ENCODE measurements at places on chromosomes 1 and 21.

DNA sequence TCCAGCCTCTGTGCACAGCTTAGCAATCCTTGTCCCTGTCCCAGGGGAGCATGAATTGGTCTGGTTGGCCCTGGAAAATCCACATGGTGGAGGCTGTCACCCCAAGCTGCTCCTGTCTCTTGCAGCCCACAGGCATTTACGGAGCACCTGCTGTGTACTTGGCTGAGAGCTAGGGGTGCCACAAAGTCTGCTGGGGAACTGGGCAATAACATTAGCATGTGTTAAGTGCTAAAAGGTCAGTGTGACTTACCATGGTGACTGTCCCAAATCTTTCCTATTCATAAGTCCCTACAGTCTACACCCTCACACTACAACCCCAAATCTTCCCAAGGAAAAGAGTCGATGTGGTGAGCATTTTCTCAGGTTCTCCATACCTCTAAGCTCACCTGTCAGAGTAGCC is 53.6 kb upstream of the ARTN start:
- no peak for DNase-seq

DNA sequence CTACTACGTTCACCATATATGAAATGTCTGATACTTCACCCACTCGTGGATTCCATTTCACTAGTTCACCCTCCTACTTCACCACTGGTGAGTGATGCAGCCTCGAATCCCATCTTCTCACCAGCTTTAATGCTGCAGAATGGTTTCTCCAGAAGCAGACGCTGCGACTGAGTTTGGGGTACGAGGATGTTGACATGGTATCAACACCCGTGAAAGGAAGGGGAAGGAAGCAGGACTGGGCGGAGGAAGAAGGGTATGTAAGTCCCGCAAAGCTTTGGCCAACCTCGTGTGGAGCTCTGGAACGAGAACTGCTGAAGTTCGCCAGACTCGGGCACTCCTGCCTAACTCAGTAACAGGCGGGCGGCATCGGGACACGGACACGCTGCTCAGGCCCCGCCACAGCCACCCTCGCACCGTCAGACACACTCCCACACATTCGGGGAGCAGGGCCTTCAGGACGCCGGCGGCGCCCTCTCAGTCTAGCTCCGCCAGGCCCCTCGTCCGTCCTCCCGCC is 833 bp upstream of the DIP2A start:
- DNase-seq, result peak; percentile 70

DNA sequence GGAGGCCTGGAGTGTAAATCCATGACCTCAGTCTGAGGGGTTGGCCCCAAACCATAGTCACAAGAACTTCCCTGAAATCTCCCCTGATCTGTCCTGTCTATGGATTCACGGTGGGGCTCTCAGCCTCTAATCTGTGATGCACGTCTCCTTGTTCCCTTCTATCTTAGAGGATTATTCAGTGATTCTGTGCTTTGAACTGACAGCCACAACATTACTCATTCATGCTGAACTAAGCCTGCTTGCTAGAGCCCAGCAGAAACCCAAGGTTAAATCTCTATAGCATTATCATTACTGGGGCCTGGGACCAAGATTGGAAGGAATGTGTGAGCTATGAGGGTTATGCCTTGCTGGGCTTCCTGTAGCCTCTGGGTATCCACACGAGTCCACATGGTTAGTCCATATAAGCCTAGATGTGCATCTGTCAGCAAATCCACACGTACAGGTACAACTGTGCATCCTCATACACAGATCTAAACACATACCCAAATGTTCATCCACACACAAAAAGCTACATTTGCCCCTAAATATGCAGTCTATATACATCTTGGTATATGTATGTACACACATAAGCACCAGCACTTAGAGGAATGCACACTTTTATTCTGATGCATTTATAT is 22.4 kb upstream of the MAGOH start:
- no peak for DNase-seq

GRCh38 chr1:230728710-230729392 is 14.9 kb upstream of the AGT start:
- no peak for DNase-seq

DNA sequence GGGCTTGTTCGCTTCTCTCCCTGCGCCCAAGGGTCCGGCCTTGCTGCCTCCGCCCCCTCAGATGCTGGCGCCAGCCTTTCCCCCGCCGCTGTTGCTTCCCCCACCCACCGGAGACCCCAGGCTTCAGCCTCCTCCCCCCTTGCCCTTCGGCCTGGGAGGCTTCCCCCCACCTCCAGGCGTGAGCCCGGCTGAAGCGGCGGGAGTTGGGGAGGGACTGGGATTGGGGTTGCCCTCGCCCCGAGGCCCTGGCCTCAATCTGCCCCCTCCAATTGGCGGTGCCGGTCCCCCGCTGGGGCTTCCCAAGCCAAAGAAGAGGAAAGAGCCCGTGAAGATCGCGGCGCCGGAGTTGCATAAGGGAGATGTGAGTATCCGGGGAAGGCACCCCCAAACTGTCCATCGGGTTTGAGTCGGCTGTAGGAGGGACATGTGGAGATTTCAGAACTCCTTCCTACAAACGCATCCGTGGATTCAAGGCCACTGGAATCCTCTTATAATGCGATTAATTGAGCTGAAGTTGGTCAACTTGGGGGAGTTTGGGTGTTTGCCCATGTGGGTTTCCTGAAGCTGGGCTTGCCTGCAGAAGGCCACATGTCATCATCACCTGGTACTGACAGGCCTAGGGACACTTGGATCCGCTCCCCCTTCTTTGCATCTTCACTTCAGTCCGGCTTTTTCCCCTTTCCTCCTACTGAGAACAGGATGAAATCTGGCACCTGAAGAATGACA is 707 bp downstream of the PRCC start:
- DNase-seq, result peak; percentile 31
